ENCODE measurements at places on chromosomes 2 and 18. TPM values are rescaled to one million over a fixed set of nuclear protein-coding genes. Genes with fewer than 3 reads are reported as not detected.

Gene DPP10
- total RNA-seq, result 1.7 TPM

Gene RAB6C
- not detected for total RNA-seq

- DNase-seq, result no peak
These were observed 77.2 kb downstream of the SH3BP4 start for GRCh38 chr2:235029054-235029453.

DNA sequence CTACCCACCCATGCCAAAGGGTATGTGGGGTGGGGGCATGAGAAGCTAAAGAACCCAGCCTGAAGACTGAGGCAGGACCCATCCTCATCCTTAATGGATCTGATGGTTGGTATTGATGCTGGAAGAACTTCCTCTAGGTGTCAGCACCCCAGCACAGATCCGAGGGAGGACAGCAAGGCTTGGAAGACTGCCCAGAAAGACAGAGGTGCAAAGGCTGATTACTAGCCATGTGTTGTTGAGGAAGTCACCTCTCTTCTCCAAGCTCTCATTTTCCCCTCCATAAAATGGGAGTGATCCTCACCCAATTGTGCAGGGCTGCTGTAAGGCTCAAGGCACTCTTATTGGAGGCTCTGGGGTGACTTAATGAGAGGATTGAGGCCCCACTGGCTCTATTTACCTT, 256.5 kb downstream of the CELF4 start:
- DNase-seq, result no peak

- DNase-seq, result no peak
These were observed 26.9 kb upstream of the KIF5C start for GRCh38 chr2:148848146-148848545.

Measured in MG63 (cell line).